ENCODE measurements at places on chromosomes 7 and 10.

DNA sequence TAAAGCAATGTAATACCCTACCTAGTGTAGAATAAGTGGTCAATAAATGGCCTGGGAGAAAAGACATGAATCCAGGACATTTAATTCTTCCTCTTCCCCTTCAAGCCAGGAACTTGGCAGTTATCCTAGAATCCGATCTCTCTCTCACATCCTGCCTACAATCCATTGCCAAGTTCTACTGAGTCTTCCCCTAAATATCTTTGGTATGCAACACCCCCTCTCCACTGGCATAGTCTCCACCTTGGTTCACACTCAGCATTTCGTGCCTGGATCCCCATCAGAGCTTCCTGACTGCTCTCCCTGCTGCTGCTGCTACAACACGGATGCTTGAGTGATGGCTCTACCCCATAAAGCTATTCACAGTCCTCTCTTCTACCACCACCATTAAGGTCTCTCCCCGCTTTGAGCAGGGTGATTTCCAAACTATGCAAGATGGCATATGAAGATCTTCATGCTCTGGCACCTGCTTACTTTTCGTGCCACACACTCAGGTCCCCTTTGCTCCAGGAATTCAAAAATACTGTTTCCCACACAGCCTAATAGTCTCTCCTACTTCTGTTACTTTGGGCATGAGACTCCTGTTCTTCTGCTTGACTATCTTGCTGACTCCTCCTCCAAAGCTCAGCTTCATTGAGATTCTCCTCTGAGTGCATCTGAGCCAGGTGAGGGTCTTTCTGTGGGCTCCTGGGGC lies 4.8 kb downstream of the ANK3 start:
- no peak for DNase-seq

GRCh38 chr10:28986117-28986792 lies 302.6 kb upstream of the LYZL1 start:
- DNase-seq = no peak

GRCh38 chr10:113613977-113614690 lies 49.7 kb downstream of the NRAP start:
- DNase-seq = no peak

DNA sequence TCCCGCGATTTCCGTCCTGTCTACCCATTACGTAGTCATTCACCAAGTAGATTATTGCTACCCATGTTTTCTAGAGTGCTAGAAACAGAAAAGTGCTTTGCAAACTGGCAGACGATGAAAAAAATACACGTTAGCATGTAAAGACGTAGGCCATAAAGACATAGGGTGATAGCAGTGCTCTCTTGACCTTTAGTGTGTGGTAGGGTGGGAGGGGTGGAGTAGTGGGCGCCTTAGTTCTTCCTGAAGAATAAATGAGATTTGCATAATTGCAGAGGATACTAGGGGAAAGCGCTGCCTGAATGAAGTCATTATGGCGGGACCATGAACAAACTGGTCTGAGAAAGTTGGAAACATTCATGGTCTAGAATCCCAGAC lies 948 bp downstream of the ZNF485 start:
- DNase-seq = no peak

- no peak for DNase-seq
Observed at GRCh38 chr7:46993396-46993795, 588.5 kb downstream of the TNS3 start.

GRCh38 chr10:132117636-132118190 lies 52.0 kb downstream of the JAKMIP3 start:
- no peak for DNase-seq

DNA sequence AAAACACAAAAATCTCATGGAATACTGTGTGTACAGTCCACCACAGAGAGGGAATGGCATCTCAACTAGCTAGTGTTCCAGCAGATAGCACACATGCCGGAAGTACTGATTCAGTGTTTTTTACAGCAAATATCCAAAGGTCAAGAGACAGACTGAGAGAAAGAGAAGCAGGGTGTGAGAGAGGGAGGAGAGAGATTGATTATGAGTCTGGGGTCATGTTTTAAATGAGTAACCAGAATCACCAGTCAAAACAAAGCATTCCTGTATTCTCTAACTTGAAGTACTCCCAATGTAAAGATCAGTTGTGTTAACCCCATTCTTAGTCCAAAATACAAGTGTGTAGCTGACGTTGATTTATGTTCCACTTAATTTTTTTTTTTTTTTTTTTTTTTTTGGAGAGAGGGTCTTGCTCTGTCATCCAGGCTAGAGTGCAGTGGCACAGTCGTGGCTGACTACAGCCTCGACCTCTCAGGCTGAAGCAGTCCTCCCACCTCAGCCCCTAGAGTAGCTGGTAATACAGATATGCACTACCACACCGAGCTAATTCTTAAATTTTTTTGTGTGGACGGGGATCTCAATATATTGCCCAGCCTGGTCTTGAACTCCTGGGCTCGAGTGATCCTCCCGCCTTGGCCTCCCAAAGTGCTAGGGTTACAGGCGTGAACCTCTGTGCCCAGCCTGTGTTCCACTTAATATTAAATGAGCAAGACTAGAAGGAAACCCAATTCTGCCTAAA lies 114.2 kb downstream of the TAF3 start:
- DNase-seq = no peak

DNA sequence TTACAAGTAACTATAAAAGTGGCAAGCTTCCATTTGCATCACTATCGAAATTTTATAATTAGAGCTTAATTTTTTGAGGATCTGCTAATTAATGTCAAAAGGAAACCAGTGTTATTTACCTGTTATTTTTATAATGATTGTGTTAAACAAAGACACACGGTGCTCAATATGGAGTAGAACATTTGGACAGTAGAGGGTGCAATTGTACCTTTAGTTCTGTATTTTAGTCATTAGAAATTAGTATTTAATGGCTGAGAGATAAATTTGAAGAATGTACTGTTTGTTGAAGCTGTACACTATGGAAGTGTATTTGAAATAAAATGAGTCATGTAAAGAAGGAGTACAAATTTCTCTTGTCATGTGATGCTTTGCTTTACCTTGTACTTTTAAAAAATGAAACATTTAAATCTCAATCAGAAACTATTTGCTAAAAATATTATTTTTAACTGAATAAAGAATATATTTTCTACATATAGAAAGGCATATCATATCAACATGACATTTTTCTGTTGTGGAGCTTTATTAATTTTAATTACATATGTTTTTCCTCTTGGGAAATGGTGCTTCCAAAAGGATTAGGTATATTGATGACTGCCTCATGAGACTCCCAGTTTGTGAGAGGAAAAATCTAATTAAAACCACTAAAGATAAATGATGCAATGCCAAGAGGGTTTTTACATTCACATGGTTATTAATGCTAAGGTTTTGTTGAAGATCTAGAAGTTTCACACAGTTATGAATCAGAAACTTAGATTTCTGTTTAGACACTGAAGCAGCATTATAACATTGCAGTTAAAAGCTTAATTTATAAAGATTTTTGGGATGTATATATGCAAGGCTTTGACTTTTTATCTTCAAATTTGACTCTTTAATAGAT lies 10.4 kb upstream of the PRKG1 start:
- DNase-seq = no peak

DNA sequence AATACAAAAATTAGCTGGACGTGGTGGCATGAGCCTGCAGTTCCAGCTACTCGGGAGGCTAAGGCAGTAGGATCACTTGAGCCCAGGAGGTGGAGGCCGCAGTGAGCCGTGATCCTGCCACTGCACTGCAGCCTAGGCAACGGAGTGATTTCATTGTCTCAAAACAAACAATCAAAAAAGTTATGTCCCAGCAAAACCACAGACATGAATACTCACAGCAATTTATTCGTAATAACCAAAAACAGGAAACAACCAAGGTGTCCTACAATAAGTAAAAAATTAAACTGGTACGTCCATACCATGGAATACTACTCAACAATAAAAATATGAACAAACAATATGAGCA lies 11.6 kb upstream of the CYTH3 start:
- DNase-seq = no peak

GRCh38 chr10:131004276-131004675 lies 307.2 kb downstream of the TCERG1L start:
- no peak for DNase-seq

GRCh38 chr10:114766470-114766869 lies 55.1 kb upstream of the FHIP2A start:
- DNase-seq = no peak

DNA sequence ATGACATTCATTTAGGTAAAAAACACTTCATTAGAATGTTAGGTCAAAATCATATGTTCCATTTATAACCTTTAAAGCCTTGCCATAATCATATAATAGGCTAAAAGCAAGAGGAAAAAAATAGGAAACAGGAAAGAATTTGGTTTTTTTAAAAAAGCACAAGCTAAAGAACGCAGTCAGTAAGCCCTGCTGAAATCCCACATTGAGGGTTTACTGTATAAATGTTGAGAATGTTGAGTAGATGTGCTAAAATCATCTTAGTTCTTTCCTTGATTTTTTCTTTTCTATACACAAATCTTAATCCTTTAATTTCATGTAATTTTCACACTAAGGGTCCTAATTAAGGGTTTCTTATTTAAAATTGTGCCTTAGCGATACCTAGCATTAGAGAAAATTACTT lies 133.0 kb downstream of the TSPAN12 start:
- no peak for DNase-seq

DNA sequence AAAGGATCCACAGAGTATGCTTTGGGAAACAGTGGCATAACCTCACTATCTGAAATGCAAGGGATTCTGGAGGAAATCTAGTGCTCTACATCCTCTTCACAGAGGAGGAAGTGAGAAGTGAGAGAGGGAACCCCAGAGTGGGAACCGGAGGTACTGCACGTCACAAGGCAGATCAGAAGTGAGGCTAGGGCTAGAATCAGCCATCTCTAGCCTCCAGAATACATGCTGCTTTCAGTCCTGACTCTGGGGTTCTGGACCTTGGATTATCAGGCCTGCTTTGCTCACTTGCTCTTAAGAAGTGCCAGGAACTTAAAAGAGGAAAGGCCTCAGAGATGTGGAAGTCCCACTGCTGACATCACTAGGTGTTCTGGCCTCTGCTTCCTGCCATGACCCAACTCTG lies 25.7 kb downstream of the ZNF503 start:
- no peak for DNase-seq
